ENCODE measurements at places on chromosomes 1 and 21. TPM values are rescaled to one million over a fixed set of nuclear protein-coding genes. Genes with fewer than 3 reads are reported as not detected.
A peak's percentile ranks its signal among the peaks of the same experiment; 100 is the strongest.

DNA sequence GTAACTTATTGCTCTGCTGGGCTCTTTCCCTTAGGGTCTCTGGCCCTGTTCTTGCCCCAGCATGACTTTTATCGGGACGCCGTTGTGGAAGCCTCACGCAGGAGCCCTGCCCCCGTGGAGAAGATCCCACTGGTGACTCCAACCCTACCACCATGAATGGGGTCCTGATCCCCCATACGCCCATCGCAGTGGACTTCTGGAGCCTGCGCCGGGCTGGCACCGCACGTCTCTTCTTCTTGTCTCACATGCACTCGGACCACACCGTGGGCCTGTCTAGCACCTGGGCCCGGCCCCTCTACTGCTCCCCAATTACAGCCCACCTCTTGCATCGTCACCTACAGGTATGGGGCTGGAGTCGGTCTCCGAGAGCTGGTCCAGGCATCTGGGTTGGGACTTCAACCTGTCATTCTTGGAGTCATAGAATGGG lies 322 bp downstream of the DCLRE1B start:
- peak; percentile 10 for DNase-seq

DNA sequence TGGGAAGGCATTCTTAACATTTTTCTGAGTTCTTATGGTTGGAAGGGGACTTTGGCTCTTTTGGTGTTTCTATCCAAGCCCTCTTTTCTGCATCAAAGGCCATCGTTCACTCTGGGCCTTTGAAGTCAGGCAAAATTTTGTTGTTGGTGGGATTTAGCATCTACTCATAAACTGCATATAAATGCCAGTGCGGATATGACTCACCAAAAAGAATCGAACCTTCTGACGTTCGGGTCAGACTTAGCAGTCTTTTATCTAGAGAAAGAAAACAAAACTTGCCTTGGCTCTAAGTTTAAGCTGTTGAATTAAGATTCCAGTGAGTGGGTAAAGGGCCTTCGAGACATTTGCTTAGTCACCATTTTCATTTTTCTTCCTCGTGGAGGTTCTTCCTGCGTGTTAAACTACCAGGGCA lies 51.4 kb downstream of the EVA1C start:
- no peak for DNase-seq

GRCh38 chr1:53508991-53509666 lies 49.9 kb downstream of the DMRTB1 start:
- DNase-seq = no peak

DNA sequence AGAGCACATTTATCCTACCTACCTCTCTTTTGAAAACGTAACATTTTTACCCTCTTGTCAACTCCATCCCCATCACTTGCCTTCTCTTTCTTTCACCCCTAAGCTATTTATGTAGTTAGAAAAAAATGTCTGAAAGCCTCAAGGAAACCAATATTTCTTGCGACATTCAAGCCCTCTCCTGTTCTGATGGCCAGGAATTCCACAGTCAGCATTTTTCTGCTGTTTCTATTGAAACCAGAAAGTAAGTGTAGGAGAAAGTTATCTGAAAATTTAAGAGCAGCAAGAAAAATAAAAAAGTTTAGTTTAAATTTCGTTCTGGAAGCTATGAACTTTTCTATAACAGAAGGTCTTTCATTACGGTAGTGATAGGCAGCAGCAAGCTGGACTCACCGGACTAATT lies 247.6 kb upstream of the PBX1 start:
- no peak for DNase-seq

DNA sequence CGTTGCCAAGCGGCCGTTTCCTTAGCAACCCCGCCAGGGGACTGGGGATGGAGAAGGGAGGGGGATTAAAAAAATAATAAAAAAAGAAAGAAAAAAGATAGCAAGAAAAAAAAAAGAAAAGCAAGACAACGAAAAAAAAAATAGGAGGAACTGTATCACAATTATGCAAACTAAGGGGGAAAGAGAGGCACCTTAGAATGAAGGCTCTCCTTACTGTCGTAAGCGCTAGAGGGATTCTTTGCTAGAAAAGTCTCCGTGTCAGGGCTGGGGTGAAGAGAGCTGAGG lies 625 bp upstream of the NEGR1 start:
- DNase-seq = no peak

GRCh38 chr1:67214420-67215174 lies 48.3 kb downstream of the IL23R start:
- peak; percentile 43 for DNase-seq

- DNase-seq = no peak
Observed at GRCh38 chr1:42955311-42956063, 3.2 kb downstream of the SLC2A1 start.

DNA sequence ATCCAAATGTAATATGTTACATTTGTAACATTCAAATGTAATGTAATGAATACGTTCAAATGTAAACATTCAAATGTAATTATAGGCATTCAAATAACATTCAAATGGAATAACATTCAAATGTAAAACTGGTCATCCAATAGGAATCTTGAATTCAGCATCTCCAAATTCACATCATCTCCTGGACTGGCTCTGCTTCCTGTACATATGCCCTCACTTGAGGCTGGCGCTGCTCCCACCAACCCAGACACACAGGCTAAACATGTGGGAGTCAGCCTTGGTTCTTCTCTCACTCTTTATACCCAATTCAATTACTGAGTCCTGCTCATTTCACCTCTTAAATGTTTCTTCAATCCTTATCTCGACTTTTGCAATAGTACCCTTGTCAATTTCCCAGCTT lies 6.9 kb downstream of the EBNA1BP2 start:
- no peak for DNase-seq

GRCh38 chr1:211870156-211870555 lies 39.6 kb upstream of the LPGAT1 start:
- no peak for DNase-seq

DNA sequence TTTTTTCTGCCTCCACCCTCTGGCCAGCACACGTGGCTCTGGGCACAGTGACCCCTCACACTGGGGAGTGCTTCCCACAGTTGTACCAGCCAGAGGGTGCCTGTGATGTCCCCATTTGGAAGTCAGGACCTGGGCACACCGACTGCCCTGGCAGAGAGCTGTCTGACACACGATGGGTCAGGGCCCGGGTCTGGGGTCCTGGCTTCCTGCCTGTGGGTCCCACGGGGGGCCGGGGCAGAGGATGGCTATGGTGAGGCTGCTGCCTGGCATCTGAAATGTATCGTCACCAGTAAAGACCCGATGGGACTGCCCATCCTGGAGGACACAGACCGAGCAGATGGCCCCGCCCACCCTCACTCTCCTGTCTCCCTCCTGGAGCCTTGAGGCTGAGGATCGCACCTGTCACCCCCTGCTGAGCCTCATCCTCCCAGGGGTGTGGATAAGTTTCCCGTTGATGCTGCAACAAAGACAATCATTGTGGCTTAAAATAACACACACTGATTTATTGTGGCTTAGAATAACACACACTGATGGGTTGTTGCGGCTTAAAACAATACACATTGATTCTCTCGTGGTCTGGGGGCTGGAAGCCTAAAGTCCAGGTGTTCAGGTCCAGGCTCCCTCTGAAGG lies 88.8 kb upstream of the TTC34 start:
- DNase-seq = no peak

DNA sequence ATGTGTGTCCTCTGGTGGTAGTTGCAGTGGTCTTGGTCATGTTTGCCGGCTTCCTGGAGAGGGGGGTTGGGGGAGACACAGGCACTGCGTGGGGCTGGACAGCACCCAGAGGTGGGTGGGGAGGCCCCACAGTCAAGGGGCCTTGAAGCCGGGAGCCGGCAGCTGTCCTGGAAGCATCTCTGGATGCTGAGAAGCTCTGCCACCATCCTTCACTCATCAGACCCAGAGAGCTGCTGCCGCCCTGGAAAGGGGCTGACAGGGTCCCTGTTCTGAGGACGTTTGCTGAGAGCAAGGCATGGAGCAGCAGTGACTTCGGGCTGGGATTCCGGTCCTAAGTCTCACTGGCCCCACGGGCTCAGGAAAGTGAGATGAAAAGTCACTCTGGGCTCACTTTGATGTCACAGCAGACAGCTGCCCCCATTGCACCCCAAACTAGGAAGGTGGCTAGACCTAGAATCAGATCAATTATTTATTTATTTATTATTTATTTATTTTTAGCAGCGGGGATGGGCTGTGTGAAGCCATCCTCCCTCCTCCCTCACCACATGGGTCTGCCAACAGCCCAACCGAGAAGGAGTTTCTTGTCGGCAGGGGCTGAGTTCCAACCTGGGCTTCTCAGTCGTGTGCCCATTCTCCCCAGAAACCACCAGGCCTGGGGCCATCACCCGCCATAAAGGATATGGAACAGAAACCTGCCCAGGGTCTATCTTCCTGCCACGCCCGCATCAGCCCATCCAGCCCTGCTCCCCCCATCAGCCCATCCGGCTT lies 547.4 kb downstream of the PTPRU start:
- no peak for DNase-seq

DNA sequence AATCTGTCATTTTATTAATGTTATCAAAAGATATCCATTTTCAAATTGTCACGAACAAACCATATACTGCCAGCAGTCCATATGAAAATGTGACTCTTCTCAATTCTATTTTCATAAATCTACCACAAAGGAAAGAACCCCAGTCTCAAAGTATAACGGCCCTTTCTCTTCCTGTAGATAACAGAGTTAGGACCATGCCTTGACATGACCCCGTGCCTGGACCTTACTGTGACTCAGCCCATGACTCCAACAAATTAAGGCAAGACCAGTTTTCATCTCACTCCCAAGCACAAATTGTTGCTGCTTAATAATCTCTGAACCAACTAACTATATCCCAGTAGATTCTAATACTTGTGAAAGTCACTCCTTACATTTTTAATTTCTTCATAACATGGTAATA lies 124.4 kb upstream of the NFIA start:
- DNase-seq = no peak

- no peak for DNase-seq
Observed at GRCh38 chr1:233656032-233656635, 42.2 kb downstream of the KCNK1 start.

Gene TAGLN2
- polyA plus RNA-seq = 609 TPM

Gene CCDC181
- polyA plus RNA-seq = not detected

Gene GSTM1
- polyA plus RNA-seq = 54.7 TPM

Gene TCHHL1
- polyA plus RNA-seq = not detected

Gene KCNA3
- polyA plus RNA-seq = 67.9 TPM

Gene MAP3K7CL
- polyA plus RNA-seq = 5.4 TPM

Gene FRRS1
- polyA plus RNA-seq = not detected

Data from naive thymus-derived CD8-positive, alpha-beta T cell (primary cell).